ENCODE measurements at places on chromosomes 7 and 10. TPM values are rescaled to one million over a fixed set of nuclear protein-coding genes. Genes with fewer than 3 reads are reported as not detected.

DNA sequence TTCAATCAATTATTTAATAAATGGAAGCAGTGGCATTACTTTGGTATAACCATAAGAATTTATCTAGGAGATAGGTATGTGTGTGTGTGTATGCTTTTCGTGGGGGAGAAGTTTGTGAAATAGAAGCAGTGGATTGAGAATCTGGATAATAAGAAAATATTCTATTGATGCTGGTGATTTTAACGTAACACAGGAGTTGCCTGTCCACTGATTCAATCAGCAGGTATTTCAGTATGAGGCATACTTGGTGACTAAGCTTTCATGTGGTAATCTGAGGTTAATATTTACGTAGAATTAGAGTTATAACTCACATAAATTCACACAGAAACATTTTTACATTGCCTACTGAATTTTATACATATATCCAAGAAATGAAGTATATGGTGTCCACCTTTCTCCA is 568.0 kb downstream of the ZWINT start:
- DNase-seq, result no peak

DNA sequence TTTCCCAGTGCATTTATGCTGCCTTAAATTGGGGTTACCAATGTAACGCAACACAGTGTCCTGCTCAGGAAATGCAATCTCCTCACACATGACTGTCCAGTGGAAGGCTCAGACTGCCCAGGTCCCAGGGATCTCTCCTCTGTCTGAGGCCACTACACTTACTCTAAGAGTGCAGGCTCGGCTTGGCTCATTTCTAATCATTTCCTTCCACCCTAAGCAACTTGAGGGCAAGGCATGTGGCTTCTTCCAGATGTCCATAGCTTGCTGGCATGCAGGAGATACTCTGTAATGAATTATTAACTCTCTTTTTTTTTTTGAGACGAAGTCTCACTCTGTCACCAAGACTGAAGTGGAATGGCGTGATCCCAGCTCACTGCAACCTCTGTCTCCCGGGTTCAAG is 23.7 kb downstream of the PLAC9 start:
- DNase-seq, result no peak

- no peak for DNase-seq
These were observed 285.6 kb downstream of the PRPF18 start for GRCh38 chr10:13872411-13872810.

DNA sequence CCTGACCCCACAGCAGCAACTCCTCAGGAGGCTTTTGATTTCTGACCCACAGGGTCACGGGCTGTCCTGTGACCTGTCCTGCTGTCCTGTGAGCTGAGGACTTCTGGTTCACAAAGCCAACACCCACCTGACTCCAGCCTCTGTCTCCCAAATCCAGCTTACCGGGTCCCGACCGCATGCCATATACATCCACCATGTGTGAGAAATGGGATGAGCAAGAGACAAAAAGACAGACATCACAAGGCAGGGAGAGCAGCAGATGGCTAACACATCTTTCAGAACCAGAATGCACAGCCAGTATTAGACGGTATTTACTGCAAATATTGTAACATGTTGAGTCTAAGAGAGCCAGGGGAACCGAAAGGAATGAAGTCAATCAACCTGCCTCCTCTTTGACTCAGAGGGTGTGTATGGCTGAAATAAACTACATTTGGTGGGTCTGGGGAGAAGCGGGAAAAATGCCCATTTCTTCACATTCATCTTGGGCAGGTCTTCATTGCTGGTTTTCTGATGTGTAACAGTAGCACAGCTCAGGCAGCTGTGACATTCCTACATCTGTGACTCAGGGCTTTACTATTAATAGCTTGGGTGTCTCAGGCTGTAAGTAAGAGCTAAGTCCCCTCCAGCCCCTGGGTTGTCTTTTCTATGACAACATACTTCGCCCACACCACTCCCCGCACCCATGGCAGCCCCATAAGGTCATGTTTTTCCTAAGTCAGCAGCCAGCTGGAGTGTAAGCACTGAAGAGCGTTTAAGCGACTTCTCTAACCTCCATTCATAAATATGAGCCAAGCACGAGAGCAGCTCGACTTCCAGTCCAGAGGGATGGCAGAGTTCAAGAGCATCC is 25.0 kb downstream of the ABLIM1 start:
- DNase-seq, result peak; percentile 13

GRCh38 chr7:106720641-106721040 is 59.7 kb upstream of the CCDC71L start:
- no peak for DNase-seq

DNA sequence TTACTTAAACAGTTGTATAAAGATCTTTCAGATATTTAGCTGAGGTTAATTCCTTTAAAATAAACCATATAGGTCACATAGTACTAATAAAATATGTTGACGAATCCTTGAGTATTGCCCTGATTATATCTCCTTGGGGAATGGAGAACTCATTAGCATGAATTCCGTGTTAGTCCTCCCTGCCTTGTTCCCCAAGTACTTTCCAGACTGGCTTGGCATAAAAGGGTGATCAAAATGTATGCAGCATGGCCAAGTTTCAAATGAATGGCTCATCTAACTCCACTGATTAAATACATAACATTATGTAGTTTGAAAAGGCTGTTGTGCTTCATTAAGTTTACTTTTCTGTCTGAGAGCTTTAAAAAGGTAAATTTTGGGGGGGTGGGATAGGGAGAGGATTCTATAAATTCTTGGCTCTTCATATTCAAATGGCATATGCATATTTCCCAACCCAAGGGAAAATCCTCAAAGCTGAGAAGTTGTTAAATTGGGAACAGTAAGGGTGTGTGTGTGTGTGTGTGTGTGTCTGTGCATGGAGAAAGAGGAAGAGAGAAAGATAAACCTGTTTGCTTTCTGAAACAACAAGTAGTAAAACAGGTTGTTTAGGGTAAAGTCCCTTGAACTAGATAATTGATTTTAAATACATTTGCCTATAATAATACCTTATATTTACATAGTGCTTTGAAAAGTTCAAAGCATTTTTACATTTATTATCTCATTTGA is 4.8 kb upstream of the ADD3 start:
- DNase-seq, result peak; percentile 33

DNA sequence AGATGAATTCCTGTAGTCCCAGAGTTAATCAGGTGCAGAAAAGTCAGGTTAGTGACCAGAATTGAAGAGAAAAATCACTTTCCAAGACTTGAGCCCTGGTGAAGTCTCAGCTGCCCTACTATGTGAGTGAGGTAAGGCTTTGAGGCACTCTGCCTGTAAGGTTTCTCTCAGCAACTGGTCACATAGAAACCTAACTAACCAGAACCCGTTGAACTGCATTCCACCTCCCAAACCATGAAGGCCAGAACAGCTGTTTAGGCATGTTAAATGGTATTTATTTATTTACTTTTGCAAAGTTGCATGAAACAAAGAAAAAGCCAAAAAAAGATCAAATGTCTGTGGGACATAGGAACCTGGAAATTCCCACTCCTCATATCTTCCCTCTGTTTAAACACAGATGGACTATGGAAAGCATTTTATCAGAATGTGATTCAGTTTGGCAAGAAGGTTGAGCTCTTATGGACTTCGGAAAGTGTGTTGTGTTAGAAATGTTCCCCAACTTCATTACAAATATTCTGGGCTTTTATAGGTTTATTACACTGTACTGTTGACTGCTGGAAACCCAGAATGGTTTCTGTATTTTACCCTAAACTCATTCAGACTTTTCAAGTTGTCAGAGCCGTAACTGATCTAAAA is 12.8 kb upstream of the GPR85 start:
- no peak for DNase-seq

GRCh38 chr10:35784751-35785150 is 142.7 kb upstream of the FZD8 start:
- DNase-seq, result no peak

GRCh38 chr7:112211348-112211907 is 4.9 kb downstream of the ZNF277 start:
- no peak for DNase-seq

DNA sequence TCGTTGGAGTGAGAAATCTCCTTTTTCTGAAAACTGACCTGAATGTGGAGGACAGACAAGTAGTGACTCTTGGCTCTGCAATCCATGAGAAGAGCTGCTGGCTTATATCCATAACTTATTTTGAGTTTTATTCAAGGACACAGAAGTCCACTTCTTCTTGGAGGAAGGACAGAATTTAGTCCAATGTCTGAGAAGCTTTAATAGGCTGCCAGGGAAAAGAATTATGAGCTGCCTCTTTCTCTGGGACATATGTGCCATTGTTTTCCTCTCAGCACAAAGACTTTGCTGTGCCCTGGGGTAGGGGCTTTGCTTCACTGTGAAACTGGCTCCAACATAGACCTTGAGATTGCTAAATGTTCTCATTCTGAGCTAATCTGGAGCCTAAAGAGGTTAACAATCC is 20.5 kb upstream of the AOC1 start:
- no peak for DNase-seq

- DNase-seq, result peak; percentile 82
These were observed 26.3 kb upstream of the WDFY4 start for GRCh38 chr10:48658243-48658974.

- no peak for DNase-seq
These were observed 6.0 kb downstream of the MRPL43 start for GRCh38 chr10:100981178-100981772.

DENND2A gene
- total RNA-seq, result 11.9 TPM

TEX36 gene
- total RNA-seq, result not detected

HTR7 gene
- 34.3 TPM for total RNA-seq

Measured in H7 (cell line).